ENCODE measurements at places on chromosomes 5 and 9. TPM values are rescaled to one million over a fixed set of nuclear protein-coding genes. Genes with fewer than 3 reads are reported as not detected.

GRCh38 chr9:94719878-94720277 lies 6.6 kb upstream of the AOPEP start:
- no peak overlapping the region for H3K4me3 ChIP-seq
- no peak for DNase-seq
- no peak overlapping the region for H3K27ac ChIP-seq
- no peaks in the 10 kb centered on the region for H3K27me3 ChIP-seq

- no peaks in the 10 kb centered on the region for H3K4me1 ChIP-seq
- no peak for DNase-seq
- H3K27me3 ChIP-seq = no peaks in the 10 kb centered on the region
- H3K4me3 ChIP-seq = no peak overlapping the region
Observed at GRCh38 chr9:91710158-91710557, 239.9 kb downstream of the ROR2 start.

- H3K4me3 ChIP-seq = no peak overlapping the region
- no peak for DNase-seq
- no peaks in the 10 kb centered on the region for H3K27me3 ChIP-seq
- no peaks in the 10 kb centered on the region for H3K36me3 ChIP-seq
- H3K27ac ChIP-seq = no peak overlapping the region
Observed at GRCh38 chr9:15873573-15874177, 320.8 kb downstream of the CCDC171 start.

- no peaks in the 10 kb centered on the region for H3K36me3 ChIP-seq
- DNase-seq = no peak
- H3K4me3 ChIP-seq = no peak overlapping the region
- H3K27ac ChIP-seq = peak overlapping the region; percentile 77
Observed at GRCh38 chr5:72440207-72440638, 67.0 kb downstream of the ZNF366 start.

DNA sequence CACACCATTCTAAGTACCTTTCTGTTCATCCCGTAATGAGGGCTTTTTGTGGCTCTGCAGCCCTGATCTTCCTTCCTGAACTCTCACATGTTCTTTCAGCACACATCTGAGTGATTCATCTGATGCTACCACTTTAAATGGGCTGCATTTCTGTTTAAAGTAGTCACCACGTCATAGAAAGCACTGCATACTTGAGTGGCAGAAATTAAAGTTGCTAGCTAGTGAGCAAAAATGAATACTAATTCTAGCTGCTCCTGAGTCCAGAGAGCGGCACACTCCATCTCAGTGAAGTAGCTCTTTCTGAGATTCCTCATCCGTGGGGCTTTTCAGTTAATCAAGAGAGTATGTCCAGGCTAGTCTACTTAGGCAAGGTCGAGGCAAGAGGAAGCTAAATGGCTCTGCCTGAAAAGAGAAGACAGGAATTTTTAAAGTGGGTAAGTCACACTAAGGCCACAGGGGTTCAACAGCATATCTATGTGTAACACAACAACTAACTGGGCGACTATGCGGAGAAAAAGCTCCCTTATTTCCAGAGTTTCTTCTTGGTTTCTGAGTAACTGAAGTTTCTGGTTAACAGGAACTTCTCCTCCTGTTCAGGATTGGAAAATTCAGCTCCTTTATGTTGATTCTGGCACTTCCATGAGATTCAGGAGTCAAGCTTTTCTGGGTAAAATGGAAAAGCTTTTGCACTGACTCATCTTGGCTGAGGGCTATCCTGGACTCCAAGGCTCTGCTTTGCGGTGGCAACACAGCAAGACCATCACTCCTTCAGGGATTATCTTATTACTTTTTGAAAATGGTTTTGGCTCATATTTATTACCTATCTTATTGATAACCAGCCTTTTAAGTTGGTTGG lies 109.5 kb downstream of the TAF11L14 start:
- H3K27ac ChIP-seq = peak overlapping the region; percentile 72
- no peaks in the 10 kb centered on the region for H3K27me3 ChIP-seq
- no peak for DNase-seq
- no peaks in the 10 kb centered on the region for H3K36me3 ChIP-seq
- peaks cover 2% of the 10 kb centered on the region for H3K4me1 ChIP-seq

ZNF300 gene
- total RNA-seq = 6.6 TPM

- H3K4me1 ChIP-seq = no peaks in the 10 kb centered on the region
- no peak for DNase-seq
- no peak overlapping the region for H3K27ac ChIP-seq
- no peaks in the 10 kb centered on the region for H3K36me3 ChIP-seq
- H3K27me3 ChIP-seq = no peaks in the 10 kb centered on the region
Observed at GRCh38 chr5:132099076-132099748, 25.6 kb downstream of the CSF2 start.

GRCh38 chr9:129495620-129496472 lies 125.1 kb downstream of the C9orf50 start:
- no peaks in the 10 kb centered on the region for H3K27me3 ChIP-seq
- DNase-seq = peak; percentile 96
- peak overlapping the region; percentile 65 for H3K27ac ChIP-seq
